ENCODE measurements at places on chromosomes 12 and 14.

- no peak for DNase-seq
Observed at GRCh38 chr12:122336015-122336946, 70.0 kb upstream of the VPS33A start.

DNA sequence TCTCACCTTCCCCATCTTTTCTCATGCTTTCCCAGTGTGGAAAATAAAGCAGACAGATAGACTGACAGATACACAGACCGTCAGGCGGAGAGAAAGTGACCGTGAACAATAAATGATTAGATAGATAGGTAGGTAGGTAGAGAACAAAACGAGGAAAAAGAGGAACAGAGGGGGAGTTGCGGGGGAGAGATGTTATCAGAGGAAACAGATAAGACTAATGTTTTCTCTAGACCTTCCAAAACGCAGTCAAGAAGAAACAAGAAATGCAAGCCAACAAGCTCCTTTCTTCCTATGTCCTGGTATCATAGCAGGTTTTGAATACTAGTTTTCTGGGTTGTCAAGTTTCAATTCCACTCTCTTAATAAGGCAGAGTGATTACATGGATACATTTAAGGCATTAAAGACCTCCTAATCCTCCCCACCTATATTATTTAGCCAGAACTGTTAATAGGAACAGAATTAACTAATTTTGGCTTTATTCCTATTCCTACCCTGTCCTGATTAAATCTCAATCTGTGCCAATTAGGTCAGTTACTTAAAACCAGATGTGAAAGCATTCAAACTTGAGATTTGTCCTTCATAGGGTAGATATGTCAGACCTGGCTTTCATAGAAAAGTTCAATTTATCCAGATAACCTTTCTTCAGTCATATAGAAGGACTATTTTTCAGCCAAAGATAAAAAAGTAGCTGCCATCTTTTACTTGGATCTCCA, 89.0 kb upstream of the PTPRR start:
- DNase-seq: no peak

GRCh38 chr12:108567406-108568337, 5.3 kb downstream of the ISCU start:
- DNase-seq: no peak

DNA sequence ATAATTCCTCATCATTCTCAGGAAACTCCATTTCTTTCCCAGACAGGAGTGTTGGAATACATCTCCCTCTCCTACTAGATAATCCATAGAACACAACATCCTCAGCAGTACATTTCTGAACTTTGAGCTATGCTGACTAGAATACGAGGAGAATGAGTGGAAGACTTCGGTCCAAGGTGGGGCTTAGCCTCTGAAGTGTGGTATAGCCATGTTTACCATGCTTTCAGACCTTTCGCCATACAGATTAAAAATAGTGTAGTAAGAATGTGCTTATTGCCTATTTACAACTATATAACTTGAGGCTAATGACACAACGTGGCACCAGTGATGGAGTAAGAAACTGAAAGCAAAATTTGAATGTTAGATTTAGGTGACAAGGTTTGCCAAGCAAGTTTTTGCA, 184.5 kb upstream of the KRR1 start:
- no peak for DNase-seq

GRCh38 chr12:45638386-45638785, 91.1 kb upstream of the ARID2 start:
- no peak for DNase-seq

Data from esophagus squamous epithelium (tissue), 5 donors.